ENCODE measurements at places on chromosomes 3 and 15.

GRCh38 chr3:113628788-113629187 is 67.7 kb downstream of the USF3 start:
- DNase-seq: no peak

DNA sequence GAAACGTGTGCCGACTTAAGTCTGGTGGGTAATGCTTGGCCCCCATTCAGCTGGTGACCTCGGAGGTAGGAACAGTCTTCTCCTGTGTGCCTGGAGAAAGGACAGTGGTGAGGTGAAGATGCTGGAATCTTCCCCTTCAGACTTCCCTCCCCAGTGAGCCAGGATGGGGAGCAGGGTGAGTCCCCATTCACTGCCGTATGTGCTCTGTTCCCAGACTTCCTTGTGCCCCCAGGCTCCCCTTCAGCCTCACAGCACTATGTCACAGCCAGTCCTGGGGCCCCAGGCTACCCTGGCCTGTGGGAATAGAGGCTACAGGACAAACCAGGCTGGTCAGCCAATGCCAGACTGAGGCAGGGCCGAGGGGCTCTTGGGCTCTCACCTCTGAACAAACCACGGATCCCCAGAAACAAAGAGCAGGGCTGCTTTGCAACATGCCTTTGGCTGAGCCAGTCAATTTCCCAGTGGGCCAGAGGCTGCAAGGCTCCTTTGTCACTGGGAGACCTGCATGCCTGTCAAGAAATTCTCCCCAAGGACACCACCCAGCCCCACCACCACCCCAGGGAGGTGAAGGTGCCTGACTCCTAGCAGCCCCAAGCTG is 31.8 kb upstream of the HHATL start:
- DNase-seq: no peak

- DNase-seq: no peak
These were observed 81.7 kb downstream of the LRTM1 start for GRCh38 chr3:54846119-54846518.

- no peak for DNase-seq
These were observed 16.3 kb downstream of the IQCB1 start for GRCh38 chr3:121818578-121818977.

- no peak for DNase-seq
These were observed 45.4 kb upstream of the ROPN1 start for GRCh38 chr3:124037326-124037725.

DNA sequence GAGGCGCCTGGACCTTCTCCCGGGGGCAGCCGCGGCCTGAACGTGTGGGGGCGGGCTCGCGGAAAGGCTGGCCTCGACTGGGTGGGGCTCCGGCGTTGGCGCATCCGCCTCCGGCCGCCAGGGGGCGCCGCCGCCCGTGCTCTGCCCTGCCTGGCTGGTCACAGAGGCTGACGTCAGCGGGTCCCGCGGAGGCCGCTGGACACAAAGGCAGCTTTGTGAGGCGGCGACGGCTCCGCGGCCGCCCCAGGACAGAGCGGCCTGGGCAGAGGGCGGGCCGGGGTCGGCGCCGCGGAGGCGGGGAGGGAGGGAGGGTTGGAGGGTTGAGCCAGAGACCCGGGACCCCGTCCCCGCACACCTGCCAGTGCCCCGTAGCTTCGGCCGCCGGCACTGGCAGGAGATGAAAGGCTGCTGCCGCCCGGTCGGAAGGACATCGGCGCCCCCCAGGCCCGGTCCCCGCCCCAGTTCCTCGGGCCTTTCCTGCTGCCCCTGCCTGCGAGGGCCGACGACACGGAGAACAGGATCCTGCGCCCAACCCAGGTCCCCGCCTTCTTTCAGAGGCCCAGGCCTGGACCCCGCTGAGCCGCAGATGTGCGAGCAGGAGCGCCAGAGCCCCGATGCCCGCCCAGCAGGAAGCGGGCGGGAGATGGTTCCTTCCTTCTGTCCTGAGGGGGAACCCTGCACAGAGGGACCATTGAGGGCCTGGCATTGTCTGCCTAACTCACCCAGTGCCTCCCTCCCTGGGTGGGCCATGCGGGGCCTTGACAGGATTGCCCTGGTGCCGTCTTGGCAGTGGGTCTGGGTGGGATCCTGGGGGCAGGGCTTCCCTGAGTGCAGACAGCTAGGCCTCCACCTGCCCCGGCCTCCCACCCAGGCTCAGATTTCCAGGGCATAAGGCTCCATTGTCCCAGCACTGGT is 8.7 kb upstream of the SEMA3B start:
- peak; percentile 96 for DNase-seq

DNA sequence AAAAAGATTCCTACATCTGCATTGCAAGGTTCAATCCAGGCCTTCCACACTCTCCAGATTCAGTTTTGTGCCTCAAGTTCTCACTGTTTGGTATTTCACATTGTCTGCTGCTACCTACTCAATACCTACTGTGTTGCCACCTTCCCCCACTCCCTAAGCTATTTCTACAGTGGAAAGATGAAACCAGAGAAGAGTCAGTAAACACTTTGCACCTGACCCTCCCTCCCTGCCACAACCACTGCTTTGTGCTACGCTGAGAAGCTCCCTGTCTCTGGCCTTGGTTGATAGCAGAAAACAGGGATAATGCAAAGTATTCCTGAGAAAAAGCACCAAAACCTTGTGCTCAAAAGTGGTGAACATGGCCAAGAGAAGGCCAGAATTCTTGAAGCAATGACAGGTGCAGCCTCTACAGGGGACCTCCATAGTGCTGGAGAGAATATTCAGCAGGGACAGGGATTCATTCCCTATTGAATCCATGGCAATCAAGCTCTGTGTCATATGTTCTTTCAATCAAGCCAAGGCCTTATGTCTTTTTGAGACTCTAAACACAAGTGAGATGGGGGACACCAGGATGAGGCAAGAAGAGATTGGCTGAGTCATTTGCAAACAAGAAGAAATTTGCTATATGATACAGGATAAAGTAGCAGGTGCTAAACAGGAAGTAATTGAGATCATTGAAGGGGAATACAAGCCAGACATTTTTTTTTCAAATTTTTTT is 83.5 kb upstream of the LIPC start:
- no peak for DNase-seq

GRCh38 chr15:77825252-77825542 is 192.5 kb upstream of the LINGO1 start:
- DNase-seq: no peak

GRCh38 chr15:91228890-91229289 is 128.8 kb downstream of the SV2B start:
- no peak for DNase-seq

- DNase-seq: no peak
These were observed 12.7 kb downstream of the SLC6A20 start for GRCh38 chr3:45783667-45784066.

DNA sequence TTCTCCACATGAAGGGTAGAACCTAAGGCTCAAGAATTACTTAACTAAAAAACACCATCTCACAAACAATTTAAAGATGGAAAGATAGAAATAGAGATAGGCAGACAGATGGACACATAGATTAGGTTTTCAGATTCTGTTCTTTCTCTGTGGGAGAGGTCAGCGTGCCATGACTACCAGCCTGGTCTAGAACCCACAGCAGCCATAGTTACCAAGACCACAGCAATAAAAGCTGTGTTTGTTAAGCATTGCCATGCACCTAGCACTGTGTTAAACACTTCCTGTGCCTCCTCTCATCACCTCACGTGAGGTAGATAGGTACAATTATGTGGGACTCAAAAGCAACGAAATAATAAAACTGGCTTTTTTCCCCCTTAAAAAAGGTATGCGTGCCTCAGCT is 83.1 kb upstream of the TSEN2 start:
- DNase-seq: no peak

DNA sequence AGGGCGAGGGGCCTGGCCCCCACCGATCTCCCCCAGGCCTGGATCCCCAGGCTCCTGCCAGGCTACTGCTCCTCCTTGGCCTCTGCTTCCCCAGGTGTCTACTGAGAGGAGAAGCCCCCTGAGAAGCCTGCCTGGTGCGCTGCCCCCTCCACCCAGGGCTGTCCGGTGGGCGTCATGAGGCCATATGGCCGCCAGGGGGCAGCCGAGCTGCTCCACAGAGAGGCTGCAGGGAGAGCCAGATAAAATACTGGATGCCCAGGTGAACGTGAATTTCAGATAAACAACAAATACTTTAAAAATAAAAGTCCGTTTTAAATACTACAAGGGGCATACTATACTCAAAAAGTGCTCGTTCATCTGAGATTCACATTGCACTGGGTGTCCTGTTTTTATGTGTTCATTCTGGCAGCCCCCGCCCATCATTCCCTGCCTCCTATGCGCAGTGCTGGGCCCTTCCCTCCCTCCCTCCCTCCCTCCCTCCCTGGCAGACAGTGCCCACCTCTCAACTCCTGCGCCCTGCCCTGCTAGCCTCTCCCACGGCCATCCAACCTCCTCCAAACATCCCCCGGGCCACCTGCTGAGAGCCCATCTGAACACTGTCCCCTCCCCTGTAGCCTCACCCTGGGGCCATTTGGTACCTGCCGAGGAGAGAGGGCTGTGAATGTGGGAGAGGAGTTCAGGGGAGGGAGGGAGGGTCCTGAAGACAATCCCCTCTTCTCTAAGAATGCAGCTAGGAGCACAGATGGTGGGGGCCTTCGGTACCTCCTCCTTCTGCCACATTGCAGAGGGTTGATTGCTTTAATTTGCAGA is 29.6 kb downstream of the PSTPIP1 start:
- peak; percentile 39 for DNase-seq

- DNase-seq: no peak
These were observed 35.2 kb downstream of the FEM1B start for GRCh38 chr15:68312701-68313204.

GRCh38 chr3:183868796-183869195 is 15.9 kb downstream of the PARL start:
- peak; percentile 28 for DNase-seq

DNA sequence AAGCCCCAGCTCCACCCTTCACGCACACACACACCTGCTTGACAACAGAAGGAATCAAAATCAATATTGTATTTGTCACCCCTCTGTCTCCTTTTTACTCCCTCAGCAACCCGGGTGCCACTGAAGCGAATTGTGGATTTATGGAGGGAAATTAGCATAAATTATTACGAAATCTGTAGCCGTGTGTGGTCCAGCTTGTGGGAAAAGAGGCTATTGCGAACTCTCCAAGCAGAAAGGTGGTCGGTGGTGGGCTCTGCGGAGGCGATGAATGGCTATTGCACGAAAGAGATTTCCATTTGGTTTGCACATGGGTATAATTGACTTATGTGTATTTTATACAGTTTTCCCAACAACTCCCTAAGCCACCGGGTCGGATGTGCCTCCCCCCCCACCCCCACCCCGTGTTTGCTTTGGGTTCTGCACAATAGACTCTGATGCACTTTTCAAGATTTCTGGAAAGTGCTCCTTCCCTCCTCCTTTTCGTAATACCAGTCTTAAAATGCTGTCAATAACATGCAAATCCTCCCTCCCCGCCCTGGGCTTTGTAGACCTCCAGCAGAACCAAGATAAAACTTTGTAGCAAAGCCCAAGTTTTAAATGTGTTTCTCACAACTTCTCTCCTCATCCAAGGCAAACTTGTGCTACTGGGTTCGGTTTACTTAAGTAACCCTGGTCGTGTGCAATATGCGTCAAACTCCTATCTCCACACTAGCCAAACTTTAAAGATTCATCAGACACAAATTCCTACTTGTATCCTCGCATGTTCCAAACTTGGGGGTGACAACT is 3.1 kb upstream of the FOXB1 start:
- no peak for DNase-seq

DNA sequence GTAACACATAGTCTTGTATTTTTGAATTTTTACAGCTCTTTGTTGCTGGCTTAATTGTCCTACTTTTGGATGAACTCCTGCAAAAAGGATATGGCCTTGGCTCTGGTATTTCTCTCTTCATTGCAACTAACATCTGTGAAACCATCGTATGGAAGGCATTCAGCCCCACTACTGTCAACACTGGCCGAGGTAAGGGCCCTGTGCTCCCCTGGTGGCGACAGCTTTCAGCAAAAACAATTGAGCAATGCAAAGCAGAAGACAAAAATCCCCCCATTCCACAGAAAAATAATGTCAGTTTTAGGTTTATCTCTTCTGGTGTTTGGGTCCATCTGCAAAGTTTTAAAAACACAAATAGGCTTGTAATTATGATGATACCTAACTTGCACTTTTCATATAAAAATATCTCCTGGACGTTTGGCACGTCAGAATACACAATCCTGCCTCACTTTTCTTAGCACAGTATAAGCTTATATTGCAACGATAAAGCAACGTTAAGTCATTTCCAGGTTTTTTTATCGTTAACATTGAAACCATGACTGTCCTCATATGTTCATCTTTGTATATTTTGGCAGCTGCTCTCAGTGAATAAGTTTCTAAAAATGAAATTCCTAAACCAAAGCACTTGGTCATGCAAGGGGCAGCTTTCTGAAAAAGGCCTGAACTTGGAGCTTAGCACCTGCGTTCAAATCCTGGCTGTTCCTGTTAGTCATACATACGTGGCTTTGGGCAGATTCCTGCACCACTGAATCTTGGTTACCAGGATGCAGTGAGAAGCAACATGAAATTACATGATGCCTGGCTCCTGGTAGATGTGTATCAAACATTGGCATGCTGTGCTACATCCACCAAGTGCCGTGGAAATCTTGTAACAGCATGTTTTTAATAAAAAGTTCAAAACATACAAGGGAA is 8.5 kb downstream of the SEC61A1 start:
- no peak for DNase-seq

GRCh38 chr15:92288755-92289154 is 104.9 kb upstream of the ST8SIA2 start:
- no peak for DNase-seq

- DNase-seq: no peak
These were observed 293.2 kb downstream of the MCTP2 start for GRCh38 chr15:94524565-94524964.

DNA sequence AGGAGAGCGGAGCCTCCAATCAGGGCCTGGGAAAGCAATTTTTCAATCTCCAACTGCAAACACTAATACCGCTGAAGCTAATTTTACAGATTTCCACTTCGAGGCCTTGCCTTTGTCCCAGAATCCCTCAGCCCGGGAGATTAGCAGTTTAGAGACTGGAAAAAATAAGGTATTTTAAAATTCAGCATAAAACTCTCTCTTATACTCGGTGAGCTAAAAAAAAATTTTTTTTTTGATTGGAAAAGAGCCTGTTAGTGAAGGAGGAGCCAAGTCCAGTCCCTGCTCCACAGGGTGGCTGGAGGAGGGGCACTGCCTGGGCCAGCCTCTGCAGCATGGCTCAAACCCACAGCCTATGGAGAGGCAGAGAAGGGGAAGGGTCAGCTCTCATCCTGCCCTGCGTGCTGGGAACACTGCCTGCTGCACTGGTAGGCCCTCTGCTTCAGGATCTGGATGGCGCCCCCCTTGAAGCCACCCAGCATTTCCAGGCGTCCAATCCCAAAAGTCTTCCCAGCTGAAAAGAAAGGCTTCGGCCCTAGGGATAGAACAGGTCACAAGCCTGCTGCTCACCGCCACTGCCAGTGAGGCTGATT is 48.9 kb downstream of the CACNA2D2 start:
- no peak for DNase-seq

- no peak for DNase-seq
These were observed 2.9 kb upstream of the LTF start for GRCh38 chr3:46467562-46467961.
